ENCODE measurements at places on chromosomes 2 and 18.

DNA sequence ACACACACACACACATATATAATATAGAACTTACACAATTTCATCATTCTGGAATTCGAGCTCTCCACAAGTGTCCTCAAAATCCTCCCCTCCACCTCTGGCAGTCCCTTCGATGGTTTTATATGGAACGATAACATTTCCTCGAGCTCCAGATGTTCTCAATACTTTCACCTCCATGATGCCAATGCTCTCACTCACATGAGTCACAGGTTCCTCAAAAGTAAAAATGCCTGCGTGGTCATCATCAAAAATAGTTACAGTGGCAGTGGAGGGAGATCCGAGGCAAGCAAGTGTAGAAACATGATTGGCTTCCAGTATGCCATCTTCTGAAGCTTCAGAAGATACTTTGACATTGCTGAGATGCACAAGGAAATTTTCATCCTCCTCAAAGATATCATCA is 23.5 kb downstream of the SLC8A1 start:
- DNase-seq: no peak

DNA sequence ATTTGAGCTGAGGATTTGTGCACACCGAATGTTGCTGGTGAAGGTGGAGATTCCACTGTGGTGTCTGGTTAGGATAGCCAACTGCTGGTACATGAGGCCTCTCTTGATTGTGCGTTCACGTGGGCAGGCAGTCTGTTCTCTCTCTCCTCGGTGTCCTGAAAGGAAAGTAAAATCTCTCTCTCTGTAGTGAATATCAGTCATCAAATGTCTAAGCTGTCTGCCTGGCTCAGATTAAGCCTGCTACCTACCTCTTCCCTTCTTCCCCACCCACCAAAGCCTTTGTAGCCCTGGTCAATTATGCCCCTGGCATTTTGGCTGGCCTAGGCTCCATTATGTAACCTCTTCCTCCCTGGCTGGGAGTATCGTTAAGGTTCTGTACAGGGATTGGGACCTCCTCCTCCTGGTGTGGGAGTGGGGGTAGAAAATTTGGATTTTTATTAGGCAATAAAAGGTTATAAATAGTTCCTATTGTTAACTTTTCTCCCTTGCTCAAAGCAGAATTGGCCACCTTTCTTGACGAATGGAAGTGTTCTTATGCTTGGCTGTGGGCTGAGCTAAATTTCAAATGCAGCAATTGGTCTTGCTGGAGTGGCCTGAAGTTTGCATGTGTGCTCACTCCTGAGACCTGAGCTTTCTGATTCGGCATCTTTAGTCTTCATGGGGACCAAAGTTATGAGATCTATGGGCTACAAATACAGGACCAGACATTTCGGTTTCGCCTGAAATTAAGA is 148.8 kb downstream of the WDSUB1 start:
- DNase-seq: peak; percentile 65

DNA sequence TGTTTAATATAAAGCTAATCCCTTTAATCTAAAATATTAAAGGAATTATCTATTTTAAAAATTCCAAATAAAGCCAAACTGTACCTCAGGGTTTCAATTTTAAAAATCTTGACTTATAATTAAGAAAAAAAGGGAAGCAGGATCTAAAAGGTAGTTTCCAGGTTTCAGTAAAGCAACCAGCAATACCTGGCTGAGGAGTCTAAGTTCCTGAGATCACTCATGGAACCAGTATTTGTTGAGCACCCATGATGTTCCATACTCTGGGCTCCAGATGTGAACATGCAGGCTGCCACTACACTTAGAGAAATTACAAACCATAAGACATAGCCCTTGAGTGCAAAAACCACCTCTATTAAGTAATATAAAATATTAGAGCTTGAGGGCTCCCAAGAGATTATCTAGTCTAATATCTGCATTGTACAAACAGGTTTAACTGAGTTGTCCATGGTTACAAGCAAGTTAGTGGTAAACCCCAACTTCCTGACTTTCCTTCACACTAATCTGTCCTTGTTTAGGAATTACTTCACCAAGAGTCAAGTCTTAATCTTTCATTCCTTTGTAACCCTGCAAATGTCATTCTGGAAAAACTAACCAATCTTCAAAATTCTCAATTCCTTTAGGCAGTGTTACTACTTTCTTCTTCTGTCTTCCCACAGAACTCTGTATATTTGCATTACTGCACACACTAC is 49.2 kb downstream of the CLASP1 start:
- no peak for DNase-seq

DNA sequence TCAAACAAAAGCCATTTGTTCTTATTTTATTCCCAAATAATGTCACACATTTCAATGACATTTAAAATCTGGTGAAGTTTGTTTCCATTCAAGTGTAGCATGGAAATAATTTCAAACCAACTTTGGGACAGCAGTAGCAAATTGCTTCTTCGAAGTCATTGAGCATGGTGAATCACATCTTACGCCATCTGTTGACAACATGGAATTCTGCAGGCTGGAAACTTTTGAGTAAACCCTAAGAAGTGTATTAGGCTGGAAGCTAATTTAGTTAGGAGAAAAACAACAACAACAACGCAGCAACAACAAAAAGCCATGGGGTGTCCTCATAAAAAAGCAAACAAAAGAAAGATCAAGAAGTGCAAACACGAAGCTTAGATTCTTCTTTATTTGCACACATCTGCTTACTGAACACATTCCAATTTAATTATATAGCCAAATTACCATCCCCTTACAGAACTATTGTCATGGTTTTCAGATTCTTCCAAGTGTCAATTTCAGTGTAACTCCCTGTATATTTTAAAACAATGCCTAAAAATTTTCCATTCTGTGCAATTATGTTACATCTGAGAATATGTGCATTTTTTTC is 659.0 kb upstream of the CDH7 start:
- peak; percentile 3 for DNase-seq

DNA sequence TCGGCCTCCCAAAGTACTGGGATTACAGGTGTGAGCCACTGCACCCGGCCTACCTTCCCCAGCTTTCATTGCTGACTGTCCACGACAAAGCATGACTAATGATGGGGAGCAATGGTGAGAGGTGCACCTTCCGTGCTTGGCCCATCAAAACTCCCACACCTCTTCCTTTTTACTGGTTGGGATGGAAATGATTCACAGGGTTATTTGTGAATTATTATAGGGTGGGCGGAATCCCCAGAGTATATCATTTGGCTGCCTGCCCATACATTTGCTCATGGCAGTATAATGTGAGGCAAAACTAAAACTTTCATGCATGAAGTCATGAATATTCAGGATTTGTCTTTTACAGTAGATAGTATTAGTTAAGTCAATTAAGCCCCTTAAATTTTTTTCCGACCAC is 334.2 kb upstream of the NETO1 start:
- no peak for DNase-seq

DNA sequence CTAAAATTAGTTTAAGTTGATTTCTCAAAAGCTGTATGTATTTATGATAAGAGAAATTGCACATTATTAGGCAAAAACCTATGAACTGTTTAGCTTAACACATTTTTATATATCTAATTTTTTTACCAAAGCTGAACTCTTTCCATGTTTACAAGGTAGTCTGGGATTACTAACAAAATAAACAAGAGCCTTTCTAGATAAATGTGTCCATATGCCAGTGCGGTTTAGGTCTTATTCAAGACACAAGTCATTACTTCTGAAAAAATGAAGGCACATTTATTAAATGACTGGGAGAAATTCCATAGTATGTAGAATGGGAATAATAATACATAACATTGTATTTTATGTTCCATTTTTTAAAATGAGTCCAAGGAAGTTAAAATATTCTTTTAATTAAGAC is 82.0 kb downstream of the DPP4 start:
- DNase-seq: no peak

GRCh38 chr2:196685792-196686191 is 46.3 kb downstream of the CCDC150 start:
- no peak for DNase-seq

DNA sequence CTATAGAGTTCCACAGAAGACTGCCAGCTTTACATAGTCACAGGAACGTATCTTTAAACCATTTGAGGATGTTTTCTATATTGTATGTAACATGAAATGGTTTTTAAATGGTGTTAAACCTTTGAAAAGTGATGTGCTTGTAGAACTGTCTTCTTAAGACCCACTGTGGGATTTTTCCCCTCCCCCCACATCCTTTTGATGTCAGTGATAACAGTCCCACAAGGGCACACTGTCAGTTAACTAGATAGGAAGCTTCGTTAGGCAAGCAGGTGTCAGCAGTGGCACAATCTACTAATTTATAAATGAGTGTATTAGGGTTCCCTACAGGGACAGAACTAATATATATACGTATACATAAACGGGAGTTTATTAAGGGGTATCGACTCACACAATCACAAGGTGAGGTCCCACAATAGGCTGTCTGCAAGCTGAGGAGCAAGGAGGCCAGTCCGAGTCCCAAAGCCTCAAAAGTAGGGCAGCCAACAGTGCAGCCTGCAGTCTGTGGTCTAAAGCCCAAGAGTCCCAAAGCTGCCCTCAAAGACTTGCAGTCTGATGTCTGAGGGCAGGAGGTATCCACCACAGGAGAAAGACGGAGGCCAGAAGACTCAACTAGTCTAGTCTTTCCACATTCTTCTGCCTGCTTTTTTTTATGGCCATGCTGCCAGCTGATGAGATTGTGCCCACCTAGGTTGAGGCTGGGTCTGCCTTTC is 23.8 kb upstream of the HNRNPLL start:
- DNase-seq: no peak

DNA sequence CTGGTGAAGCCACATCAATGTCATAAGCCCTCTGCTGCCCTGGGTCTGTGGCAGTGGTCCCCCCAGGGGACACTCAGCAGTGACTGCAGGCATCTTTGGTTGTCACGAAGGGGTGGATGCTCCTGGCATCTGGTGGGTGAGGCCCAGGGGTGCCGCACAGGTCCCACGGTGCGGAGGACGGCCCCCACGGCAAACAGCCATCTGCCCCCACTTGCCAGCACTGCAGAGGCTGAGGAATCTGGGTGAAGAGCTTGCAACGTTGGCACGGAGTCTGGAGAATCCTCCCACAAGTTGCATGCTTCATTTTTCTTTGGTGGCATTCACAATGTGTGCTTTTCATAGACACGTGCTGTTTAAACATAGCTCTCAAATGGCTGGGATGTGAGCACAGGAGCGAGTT is 105.1 kb upstream of the PXDN start:
- no peak for DNase-seq

- peak; percentile 29 for DNase-seq
These were observed 142.2 kb downstream of the SATB2 start for GRCh38 chr2:199315299-199316179.

DNA sequence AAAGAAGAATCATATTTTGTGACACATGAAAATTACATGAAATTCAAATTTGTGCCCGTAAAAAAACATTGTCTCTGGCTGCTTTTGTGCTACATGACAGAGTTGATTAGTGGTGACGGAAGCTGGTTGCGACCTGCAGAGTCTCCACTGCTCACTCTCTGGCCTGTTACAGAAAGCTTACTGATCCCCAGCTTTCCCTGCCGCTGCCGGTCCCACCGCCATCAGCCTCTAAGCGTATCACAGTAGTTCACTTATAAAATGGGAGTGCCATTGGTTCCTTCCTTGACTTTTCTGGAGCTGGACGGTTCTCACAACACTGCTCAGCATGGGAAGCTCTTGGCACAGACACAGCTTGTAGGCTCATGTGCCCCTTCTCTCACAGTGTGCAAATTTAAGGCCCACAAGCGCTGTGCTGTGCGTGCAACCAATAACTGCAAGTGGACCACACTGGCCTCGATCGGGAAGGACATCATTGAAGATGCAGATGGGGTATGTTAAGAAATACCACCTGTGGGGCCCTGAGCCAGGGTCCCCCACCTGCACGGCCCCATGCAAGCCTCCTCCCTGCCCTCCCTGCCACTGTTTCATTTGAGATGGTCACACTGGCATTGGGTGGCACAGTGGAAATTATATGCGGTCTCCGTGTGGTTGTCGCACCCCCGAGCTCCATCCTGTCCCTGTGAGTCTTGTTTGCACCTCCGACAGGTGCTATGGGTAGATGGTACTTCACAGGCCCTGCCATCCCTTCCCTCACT is 81.3 kb downstream of the DGKD start:
- DNase-seq: no peak

- DNase-seq: no peak
These were observed 259.3 kb downstream of the MEIS1 start for GRCh38 chr2:66694087-66694860.

- DNase-seq: peak; percentile 14
These were observed 44.6 kb downstream of the TANK start for GRCh38 chr2:161204846-161205245.

GRCh38 chr2:70516596-70516995 is 37.0 kb downstream of the TGFA start:
- no peak for DNase-seq

GRCh38 chr2:68468801-68469200 is 1.4 kb downstream of the APLF start:
- DNase-seq: no peak

DNA sequence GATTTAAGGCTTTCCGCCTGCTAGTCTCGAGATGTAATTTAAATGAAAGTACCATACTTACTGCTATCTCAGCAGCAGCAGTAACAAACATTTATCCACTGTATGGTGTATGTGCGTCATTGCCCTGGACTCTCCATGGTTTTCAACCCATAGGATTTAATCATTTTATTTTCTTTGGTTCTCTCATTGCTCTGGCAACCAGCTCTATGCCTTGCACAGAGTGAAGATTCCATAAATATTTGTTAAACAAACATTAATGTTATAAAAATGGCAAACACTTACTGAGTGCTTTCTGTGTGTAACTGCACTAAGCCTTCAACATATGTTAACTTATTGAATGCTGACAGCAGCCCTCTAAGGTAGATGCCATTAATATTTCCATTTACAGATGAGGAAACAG is 1.3 kb upstream of the LMAN1 start:
- DNase-seq: no peak

GRCh38 chr2:71603851-71604725 is 150.7 kb downstream of the DYSF start:
- no peak for DNase-seq

DNA sequence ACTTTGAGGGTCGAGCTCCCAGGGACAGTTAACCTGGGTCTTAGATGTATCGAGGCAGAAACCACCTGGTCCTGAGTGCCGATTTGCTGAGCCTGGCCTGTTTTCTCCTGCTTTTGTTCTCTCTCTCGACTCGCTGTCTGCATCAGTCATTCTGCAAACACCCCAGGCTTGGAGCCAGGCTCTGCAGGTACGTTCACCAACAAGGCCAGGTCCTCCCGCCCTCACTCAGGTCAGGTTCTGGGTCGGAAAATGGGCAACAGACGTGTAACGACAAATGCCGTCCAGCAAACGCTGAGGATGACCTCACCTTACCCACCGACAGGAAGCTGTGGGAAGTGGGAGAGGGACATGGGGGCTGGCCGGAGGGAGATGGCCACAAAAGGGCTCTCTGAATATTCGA is 57.7 kb upstream of the PXDN start:
- no peak for DNase-seq

- no peak for DNase-seq
These were observed 22.7 kb downstream of the MPPE1 start for GRCh38 chr18:11885278-11885947.

- DNase-seq: peak; percentile 69
These were observed 119.9 kb upstream of the THUMPD2 start for GRCh38 chr2:39898934-39899333.

- no peak for DNase-seq
These were observed 656 bp downstream of the UNC80 start for GRCh38 chr2:209772290-209772685.

GRCh38 chr2:949384-950079 is 1.1 kb upstream of the SNTG2 start:
- no peak for DNase-seq

GRCh38 chr2:115161081-115161770 is 718.8 kb downstream of the DPP10 start:
- no peak for DNase-seq
